ENCODE measurements at places on chromosomes 11 and 22.

DNA sequence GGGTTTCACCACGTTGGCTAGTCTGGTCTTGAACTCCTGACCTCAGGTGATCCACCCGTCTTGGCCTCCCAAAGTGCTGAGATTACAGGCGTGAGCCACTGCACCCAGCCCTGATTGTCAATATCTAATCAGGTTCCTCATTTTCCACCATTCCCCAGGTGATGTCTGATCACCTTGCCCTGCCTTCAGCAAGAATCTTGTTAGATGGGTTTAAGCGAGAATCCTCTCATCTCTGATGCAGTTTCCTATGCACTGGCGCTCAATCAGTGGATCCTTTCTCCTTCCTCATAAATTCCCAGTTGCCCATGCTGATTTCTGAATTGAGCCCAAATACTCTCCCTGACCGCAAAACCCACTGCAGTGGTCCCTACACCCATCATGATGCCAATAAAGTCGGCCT lies 664 bp upstream of the ZC3H7B start:
- no peak for DNase-seq

DNA sequence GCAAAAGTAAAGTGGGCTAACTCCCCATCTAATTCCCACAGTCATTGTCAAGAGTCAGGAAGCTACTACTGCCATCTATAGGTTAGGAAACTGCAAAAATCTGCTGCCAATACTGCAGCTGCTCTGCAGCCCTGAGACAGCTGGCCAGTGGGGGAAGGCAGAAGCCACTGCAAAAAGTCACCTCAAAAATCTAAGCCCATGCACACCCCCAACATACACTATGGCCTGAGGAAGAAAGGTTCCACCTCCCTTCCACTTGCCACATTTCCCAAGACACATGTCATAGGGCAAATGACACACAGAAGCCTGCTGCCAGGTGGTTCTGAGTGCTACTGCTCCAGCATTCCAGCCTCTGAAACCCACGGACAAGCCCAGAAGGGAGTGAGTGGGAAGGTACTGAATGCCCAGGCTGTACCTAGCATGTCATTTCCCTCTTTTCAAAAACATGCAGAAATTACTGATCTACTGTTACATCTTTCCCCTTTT lies 36.9 kb downstream of the DGCR2 start:
- DNase-seq, result no peak

DNA sequence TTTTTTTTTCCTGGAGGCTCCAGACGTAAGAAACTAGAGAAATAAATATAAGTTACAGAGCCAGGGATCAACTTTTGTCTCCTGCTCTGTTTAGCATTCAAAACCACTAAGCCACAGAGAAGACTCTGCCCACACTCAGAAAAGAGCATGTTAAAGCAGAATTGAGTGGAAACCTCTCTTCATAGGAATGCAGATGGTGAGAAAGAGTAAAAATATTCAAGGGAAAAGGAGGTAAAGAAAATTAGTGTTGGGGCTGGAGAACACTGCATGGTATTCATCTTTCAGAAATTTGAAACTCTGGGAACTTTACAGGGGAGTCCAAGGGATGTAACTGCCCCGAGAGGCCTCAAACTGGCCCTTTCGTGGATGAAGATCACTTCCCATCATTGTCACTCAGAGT lies 65.1 kb downstream of the CLMP start:
- DNase-seq, result peak; percentile 69

DNA sequence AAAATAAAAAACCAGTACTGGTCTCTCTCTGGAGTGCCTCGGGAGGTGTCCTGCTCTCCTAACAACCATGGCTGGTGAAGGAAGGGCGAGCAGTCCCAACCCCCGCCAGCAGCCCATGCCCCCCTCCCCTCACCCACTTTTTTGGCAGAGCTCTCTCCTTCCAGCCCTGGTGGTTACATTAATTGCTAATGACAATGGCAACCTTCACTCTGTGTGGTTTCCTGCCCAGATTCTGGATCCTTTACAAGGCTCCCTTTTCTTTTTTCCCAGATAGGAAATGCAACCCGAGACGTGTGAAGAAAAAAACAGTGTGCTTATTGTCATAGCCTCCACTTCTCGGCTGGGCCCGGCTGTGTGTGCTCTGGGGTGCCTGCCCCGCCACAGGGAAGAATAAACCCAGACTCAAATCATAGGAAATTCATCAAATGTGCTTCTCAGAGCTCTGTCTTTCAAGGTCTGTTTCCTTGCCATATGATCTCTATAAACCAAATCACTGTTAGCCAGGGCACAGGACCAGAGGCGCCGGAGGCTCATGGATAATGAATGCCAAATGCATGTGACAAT lies 513.0 kb downstream of the SOX6 start:
- peak; percentile 38 for DNase-seq

DNA sequence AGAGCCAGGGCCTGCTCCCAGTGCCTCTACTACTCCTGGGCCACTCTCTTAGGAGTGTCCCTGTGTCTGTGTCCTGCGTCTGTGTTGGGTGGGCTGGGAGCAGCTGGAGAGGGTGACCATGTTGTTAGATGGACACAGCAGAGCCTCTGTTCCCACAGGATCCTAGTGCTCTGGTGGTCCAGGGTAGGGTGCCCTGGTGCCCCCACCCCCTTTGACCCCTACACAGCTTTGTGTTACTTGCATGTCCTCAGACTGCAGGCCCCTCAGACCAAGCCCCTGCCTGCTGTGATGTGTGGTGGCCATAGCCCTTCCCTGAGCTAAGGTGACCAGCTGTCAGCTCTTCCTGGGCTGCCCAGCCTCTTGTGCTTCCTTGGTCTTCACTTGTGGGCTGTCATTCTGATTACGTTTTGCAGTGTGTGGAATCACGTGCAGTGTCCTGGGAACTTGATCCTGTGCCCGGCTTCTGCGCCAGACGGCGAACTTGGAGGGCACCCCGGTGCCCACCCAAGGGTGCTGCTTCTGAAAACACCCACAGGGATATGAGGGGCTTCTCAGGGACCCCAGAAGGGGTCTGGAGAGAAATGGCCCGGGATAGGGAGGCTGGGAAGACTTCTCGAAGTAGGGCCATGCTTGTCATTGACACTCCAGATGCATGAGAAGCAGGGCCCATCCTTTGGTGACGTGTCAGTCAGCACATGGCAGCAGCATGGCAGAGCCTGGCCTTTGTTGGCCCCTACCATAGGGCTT lies 1.5 kb downstream of the TANGO2 start:
- no peak for DNase-seq

GRCh38 chr11:86919557-86920210 lies 35.5 kb downstream of the FZD4 start:
- peak; percentile 60 for DNase-seq

GRCh38 chr22:23521441-23522113 lies 58.5 kb downstream of the IGLL1 start:
- peak; percentile 97 for DNase-seq

DNA sequence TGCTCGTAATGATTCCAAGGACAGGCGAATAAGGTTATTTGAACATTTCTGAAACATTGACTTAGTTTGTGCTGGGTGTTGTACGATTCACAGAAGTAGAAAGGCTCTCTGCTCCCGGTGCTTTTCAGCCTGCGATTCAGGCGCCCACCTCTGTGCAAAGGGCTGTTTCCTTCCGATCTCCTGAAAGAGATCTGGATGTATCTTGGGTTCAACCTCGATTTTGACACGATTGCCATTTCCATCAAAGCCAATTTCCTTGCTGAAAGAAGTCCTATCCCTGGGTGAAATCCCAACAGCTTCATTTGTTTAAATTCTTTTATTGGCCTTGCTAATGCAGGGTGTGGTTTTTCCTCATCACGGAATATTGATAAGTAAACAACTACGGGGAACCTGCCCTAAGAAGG lies 1.1 kb upstream of the ZC3H12C start:
- no peak for DNase-seq

DNA sequence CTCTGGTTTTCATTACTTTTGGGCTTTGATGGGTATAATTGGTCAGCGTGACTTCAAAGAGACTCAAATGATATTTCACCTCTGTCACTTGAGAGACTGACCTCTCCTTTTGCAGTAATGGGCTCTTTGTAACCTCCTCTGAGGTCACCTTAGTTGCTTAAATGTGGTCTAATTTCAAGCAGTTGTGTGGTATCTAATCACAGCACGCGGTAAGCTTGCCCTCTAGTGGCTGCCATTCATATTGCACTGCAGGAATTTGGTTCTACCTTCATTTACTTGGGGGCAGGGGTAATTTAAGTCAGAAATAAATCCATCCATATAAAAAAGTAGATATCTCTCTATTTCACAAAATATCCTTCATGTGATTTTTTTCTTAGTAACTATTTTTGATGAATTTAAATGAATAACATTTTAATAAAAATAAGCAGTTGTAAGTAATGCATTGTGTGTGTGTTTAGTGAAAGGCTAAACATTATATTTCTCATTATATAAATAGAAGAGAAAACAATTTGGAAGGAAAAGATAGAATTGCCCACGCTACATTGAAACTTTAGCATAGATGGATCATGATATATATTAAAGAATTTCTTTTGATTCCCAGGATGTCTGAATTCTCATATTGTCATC lies 55.0 kb upstream of the ANO3 start:
- peak; percentile 41 for DNase-seq

Data from SJSA1 (cell line).